ENCODE measurements at places on chromosomes 11 and 22. TPM values are rescaled to one million over a fixed set of nuclear protein-coding genes. Genes with fewer than 3 reads are reported as not detected.

GRCh38 chr11:36478700-36479329 is 31.3 kb downstream of the TRAF6 start:
- DNase-seq = no peak

DNA sequence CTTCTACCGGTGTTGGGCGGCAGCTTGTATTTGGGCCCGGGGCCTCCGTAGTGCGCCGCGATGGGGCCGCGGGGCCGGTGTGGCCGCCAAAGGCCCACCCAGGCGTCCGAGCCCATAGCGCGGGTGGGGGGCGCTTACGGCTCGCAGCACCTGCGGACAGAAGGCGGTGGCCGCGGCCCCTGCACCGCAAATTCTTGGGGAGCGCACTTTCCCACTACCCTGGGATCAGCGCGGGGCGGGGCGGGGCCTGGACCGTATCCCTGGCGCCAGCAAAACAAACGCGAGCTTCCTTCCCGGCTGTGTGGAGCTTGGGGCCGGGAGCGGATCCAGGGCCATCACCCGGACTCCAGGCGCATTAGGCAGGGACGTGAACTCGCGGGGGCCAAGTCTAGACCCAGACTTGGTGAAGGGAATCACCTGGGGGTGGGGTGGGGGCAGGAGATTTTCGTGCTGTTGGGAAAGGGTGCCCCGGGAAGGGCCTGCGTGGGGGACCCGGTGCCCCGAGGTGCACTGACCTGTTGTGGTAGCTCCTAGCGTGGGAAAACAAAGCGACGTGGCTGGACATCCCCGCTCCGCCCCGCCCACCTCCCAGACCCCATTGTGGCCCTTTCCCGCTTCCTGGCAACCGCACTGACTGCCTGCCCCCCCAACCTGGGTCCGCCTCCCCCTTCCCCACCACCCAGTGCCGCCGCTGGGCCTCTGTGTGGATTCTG is 2.3 kb upstream of the TYMP start:
- DNase-seq = peak; percentile 92

GRCh38 chr22:27576815-27577573 is 224.6 kb downstream of the MN1 start:
- DNase-seq = peak; percentile 86

DNA sequence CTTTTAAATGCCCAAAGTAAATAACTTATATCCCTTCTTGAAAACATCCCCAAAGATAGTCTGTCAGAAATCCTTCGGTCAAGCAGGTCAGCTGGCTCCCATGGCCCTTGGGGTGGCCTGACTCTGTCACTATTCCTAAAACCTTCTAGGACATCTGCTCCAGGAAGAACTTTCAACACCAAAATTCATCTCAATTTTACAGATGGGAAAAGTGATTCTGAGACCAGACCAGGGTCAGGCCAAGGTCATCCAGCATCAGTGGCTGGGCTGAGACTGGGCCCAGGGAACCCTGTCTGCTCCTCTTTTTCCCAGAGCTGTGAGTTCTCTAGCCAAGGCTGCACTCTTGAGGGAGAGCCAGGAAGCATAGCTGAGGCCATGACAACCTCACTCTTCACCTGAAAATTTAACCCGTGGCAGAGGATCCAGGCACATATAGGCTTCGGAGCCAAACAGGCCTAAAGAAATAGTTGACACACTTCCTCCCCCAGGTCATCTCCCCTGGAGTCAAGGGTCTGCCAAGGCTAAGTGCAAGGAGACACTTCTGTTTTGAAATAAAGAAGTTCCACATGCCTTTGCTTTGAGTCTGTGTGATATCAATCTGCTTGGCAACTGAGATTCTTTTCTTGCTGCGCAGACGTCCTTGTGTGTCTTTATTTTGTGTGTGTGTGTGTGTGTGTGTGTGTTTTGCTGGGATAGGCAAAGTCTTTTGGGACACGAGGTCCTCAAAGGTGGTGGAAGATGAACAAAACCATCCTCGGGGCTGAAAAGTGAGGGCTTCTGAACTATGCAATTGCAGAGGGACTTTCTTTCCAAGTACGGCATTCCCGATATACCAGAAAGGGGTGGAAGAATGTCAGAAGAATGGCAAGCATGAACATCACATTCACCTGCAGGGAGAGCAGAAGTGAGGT is 16.8 kb upstream of the PRG2 start:
- no peak for DNase-seq

GRCh38 chr11:35183326-35183925 is 44.5 kb downstream of the CD44 start:
- DNase-seq = no peak

DNA sequence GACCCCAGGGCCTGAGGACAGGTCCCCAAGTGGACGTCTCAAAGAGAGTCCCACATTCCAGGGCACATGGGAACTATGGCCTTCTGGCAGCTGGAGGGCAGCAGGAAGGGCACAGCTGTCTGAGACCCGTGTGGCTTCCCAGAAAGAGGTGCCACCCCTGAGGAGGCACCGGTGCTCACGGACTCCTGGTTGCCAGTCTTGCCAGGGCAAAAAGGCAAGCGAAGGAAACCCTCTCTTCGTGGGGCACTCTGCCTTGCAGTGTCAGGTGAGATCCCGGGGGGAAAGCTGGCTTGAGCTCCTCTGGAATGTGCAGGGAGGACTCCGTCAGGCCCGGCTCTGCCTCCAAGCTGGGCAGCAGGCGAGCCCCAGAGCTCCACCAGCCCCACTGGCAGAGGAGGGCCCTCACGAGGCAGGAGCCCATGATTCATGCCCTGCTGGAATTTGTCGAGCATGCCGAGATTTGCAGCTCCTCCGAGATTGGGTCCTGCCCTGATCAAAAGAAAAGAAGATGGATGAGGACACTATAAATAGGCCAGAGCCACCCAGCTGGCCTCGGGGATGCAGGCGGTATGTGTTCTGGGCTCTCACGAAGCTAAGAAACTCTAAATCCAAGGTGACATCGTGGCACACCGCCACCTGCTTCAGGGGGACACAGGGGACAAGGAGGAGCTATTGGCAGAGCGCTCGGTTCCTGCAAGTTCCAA is 9.9 kb upstream of the CELSR1 start:
- DNase-seq = no peak

GRCh38 chr11:27820249-27820648 is 120.0 kb upstream of the BDNF start:
- no peak for DNase-seq

DNA sequence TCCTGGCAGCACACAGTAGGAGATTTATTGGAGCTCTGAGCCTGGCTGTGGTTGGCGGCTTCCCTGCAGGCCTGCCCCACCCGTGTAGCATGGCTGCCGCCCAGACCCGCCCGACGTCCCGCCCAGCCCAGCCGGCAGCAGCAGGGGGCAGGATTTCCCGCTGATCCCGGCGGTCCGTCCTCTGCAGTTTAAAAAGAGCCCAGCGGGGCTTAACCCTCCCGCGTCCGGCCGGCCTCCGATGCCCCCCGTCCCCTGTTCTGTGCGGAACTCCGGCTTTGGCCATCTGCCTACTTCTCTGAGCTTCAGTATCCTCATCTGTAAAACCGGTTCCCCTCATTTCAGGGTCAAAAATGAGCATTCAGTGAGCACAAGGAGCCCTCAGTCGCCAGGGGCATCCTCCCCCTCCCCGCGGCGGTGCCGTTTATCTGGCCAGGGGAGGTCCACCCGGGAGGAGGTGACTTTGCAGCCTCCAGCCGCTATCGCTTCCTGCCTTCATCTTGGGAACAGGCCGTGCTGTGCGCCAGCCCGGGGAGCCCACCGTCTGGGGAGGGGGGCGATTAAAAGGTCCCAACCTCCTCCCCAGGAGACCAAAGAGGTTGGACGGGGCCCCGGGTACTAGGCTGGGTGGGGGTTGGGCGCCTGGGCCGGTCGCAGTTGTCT is at the start of gene GAS2L1:
Gene GAS2L1 (plus strand): TSS at position 476 of the 660 bp plus-strand sequence. CDS start 1,456 bp downstream, outside the sequence.
- peak; percentile 94 for DNase-seq

HTATIP2 gene
- total RNA-seq = 45.4 TPM

HBB gene
- 3.8 TPM for total RNA-seq

Measured in sigmoid colon (tissue), 7 donors.